ENCODE measurements at places on chromosomes 5 and 9. TPM values are rescaled to one million over a fixed set of nuclear protein-coding genes. Genes with fewer than 3 reads are reported as not detected.
A peak's percentile ranks its signal among the peaks of the same experiment; 100 is the strongest.

GRCh38 chr9:14314929-14315874 is 1.3 kb upstream of the NFIB start:
- peak; percentile 95 for DNase-seq

DNA sequence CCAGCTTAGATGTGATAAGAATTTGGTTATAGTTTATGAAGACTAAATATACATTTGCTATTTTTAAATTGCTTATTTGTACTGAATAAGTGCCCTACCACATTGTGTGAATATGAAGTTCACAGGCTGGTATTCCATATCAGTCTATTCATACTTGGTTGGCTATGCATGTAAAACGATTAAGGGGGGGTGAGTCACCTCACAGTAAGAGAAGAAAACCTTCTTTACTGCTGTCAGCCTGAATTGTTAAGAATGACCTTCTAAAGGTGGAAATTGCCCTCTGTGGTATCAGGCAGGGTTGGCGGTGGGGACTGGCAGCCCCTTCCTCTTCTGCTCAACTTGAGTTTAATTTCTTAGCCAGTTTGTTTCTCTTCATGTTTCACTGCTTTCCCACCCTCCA is 127.0 kb upstream of the RPS23 start:
- no peak for DNase-seq

GRCh38 chr9:76877961-76878360 is 28.0 kb downstream of the PRUNE2 start:
- no peak for DNase-seq

- peak; percentile 89 for DNase-seq
These were observed 2.5 kb upstream of the MSMP start for GRCh38 chr9:35756275-35757225.

DNA sequence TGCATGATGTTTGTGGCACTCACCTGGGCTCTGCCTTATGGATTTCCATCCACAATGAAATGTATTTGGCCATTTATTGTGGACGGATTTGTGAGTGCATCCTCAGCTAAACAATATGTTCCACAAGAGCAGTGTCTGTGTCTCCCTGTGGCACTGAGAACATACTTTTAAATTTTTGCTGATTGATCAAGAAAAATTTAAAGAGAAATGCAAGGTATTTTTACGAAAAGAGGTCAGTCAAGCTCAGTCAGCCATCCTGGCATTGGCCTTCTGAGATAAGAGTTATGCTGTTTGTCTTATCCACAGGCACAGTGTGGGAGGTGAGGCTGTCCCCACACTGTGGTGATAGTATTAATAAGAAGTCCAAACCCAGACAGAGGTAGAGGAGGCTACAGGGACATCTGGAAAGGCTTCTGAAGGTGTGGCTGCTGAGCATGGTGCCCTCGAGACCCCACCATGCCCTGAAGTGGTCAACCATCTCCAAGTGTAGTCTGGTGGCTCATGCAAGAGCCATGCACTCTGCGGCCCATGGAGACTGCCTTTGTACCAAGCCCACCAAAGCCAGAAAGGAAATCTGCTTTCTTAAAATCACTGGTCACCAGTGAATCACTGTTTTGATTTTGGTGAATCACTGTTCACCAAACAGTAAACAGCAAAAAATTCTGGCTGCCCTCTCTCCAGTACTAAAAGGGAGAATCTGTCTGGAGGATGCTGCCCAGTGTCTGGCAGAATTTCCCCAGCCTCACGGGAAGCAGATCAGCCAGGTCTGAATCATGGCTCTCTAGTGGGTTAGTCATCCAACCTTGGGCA is 28.8 kb downstream of the SPOCK1 start:
- DNase-seq = no peak

Gene ROR2
- 1.6 TPM for total RNA-seq

Gene IFNA2
- total RNA-seq = not detected

- DNase-seq = no peak
These were observed 24.6 kb upstream of the GALNT10 start for GRCh38 chr5:154165886-154166285.

Gene ADGRD2
- total RNA-seq = not detected

- DNase-seq = peak; percentile 62
These were observed 670 bp downstream of the EDIL3 start for GRCh38 chr5:84383816-84384603.

DNA sequence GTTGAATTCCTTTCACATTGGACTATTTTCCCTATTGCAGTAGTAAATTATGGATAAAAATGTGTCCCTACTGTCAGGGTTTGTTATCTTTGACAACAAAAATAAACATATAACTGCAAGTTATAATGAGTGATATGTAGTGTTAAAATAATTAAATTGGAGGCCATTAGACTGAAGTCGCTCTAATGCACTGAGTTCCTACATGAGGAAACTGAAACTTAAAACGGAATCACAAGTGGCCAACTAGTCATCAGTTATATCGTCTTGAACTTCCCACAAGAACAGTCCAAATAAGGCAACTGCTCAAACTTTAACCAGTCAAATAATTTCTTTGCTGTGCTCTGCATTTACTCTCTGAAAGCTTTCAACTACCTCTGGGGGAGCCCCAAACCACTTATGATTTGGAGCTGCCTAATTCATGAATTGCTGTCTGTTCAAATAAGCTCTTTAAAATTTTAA is 2.1 kb upstream of the IFT74 start:
- no peak for DNase-seq

GRCh38 chr5:139105621-139106071 is 92.5 kb downstream of the SIL1 start:
- DNase-seq = no peak

Gene LCP2
- 58.8 TPM for total RNA-seq

DNA sequence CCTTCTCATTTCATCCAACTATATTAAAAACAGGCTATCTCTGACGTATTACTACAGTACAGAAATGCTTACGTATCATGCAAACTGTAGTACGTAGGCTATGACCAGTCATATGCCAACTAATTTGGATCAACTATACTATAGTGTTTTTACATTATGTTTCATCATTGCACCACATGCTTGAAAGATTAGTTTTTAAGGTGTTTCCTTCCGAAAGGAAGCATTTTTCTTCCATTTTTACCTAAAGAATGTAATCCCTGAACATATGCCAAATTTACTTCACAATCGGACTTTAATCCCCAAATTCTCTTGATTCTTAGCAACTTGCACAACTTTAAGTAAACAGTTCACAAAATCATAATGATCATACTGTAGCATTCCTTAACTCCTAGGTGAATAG is 153.9 kb downstream of the BNC2 start:
- DNase-seq = no peak

Gene S1PR3
- 42.4 TPM for total RNA-seq

Gene LOX
- total RNA-seq = 40.9 TPM

Gene TEK
- total RNA-seq = 26.0 TPM

Gene IL3
- total RNA-seq = not detected

Gene ST8SIA4
- 19.7 TPM for total RNA-seq

DNA sequence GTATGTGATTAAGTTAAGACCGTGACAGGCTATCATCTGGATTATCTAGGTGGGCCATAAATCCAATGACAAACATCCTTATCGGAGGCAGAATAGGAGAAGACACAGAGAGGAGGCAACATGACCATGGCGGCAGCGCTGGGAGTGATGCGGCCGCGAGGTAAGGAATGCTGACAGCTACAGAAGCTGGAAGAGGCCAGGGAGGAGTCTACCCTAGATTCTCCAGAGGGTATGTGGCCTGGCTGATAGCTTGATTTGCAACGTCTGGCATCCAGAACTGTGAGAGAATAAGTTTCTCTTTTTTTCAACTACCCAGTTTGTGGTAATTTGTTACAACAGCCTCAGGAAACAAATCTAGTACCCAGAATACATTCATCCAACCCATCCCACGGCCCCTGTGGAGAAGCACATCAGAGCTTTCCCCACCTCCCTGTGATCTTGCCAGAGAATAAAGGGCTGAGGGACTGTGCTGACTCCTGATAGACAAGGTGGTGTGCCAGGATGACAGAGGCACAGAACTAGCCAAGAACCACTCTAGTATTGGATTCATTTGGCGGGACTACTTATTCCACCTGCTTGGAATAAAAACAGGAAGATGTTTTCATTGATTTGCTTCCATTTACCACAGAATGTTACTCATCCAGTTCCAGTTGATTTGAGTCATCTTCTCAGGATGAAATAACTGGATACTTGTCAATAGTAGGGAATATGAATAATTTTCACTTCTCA is 187.4 kb downstream of the MAN2A1 start:
- no peak for DNase-seq

- no peak for DNase-seq
These were observed 206.5 kb downstream of the ARL15 start for GRCh38 chr5:54103871-54104270.

DNA sequence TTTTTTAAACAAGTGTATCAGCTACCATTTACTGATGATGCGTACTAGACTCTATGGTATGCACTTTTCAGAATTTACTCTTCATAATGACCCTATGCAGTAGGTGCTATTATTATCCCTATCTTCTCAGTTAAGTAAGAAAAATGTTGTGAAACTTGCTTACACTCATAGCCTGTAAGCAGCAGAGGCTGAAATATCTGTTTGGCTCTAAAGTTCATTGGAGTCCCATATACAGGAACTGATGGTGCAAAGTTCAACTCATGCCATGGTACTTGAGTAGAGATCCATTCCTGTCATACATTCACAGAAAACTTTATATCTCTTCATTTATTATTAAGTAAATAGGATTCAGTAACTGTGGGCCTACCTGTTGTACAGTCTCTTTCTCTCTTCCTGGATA is 41.4 kb upstream of the CCDC112 start:
- DNase-seq = no peak

GRCh38 chr9:5052838-5053237 is 67.8 kb downstream of the JAK2 start:
- DNase-seq = no peak

DNA sequence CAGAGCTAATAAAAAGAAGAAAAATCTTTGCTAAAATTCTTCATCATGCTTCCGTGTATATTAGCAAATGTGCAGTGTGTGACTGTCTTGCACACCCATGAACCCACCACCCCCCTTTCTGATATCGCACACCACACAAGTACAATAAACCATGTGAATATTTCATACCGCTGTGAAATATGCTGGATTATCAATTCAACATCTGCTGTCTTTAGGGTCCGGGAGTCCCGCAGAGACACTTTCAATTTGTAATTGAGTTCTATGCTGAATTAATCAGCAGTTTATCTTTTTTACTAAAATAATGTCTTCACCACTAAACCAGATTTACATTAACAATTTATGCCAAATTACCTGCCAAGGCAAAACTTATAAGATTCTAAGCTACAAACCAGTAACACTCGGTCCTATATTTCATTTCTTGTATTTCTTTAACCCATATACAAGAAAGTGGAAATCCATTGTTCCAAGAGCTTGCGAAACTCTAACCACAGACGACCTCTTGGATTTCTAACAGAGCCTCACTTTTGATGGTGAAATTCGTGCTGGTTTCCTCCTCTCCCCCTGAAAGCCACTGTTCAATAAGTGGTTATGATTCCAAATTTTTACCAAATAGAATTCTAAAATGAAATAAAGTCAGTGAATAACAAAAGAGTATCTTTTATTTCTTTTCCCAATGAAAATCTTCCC is 44.2 kb downstream of the PSMB7 start:
- no peak for DNase-seq

Gene GRXCR2
- not detected for total RNA-seq

Gene GPX3
- 694 TPM for total RNA-seq

Gene PCDHA4
- 0.78 TPM for total RNA-seq

GRCh38 chr5:149410721-149411432 is 31.8 kb upstream of the IL17B start:
- peak; percentile 78 for DNase-seq

Gene RXFP3
- not detected for total RNA-seq

Gene FAM81B
- total RNA-seq = not detected

Gene TLE4
- 38.3 TPM for total RNA-seq

DNA sequence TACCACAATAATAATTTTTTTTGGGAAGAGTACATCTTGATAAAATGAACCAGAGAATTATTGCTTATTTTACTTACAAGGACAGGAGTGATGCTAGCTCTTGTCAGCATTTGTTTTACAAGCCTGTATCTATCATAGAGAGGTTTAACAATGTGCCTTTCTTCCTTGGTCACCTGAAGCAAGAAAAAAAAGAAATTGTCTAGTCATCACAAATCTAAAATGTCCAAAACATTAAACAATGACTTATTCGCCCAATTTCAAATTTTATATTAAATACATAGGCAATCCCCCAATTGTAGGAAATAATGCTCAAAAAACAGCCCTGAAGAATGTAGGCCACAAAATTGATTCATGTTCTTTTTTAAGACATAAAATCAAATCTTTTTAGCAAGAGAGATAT is 56.6 kb downstream of the PKD2L2 start:
- no peak for DNase-seq

Gene CDC20B
- not detected for total RNA-seq

DNA sequence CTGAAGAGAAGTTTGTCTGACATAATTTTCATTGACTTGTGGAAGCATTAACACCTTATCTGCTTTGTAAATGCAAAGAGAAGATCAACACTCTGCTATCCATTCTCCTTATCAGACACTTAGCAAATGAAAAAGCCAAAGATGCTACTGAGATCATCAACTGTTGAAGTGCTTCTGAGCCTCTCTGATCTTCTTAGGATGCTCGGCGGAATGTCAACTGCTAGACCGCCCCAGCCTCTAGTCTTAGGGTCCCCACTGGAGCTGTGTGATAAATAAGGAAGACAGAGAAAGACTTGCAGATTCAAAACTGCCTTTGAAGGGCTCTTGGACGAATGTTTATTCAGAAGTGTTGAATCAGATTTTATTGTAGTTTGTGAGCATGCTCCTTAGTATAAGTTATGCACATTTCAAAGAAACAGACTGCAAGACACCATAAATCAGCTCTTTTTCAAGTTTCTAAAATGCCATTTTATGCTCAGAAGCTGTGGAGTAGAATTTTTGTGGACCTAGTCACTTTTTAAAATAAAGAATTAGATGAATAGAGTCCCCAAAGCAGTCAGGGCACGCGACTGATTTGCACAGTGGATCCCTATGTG is 197.9 kb downstream of the DIRAS2 start:
- no peak for DNase-seq

Gene ANKS6
- 21.9 TPM for total RNA-seq

DNA sequence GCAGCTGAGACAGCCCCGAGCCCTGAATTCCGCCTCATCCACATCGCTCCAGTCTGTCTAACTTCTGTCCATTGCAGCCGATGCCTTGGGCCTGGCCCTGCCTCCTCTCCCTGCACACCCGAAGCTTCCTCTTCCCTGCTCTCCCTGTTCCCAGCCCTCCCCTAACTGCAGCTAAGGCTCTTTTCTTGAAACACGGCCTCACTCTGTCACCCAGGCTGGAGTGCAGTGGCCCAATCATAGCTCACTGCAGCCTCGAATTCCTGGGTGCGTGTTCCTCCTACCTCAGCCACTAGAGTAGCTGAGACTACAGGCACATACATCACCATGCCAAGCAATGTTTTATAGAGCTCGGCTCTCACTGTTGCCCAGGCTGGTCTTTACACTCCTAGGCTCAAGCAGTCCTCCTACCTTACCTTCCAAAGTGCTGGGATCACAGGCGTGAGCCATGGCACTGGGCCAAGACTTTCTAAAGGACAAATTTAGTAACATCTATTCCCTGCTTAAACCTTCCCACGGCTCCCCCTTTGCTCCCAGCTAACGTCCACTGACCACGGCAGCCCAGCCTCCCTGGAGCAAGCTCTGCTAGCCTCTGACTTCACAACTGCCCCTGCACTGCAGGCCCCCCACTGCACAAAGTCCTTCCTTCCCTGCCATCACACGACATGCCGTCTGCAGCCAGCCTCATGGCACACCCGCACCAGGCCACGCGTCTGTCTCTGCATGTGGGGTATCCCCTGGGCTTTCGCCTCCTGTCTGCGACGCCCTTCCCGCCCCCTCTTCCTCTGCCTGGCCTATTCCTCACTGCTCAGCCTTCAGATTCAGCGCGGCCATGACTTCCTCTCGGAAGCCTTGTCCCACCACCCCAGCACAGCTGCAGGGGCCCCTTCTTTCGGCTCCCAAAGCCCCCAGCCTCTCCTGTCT is 28.6 kb downstream of the LAMC3 start:
- no peak for DNase-seq
